ENCODE measurements at places on chromosomes 16 and 17. TPM values are rescaled to one million over a fixed set of nuclear protein-coding genes. Genes with fewer than 3 reads are reported as not detected.

The PDILT gene
- polyA plus RNA-seq, result not detected

The TPSB2 gene
- polyA plus RNA-seq, result not detected

The MPRIP gene
- 177 TPM for polyA plus RNA-seq

The ANKRD40CL gene
- 0.23 TPM for polyA plus RNA-seq

The SLC2A4 gene
- polyA plus RNA-seq, result 2.7 TPM

The KRTAP1-5 gene
- polyA plus RNA-seq, result not detected

The SYNGR3 gene
- 1.9 TPM for polyA plus RNA-seq

The STH gene
- polyA plus RNA-seq, result not detected

The ZG16 gene
- polyA plus RNA-seq, result 0.09 TPM

The CCL4 gene
- polyA plus RNA-seq, result 3.9 TPM

The SALL1 gene
- 124 TPM for polyA plus RNA-seq

Measured in renal cortex interstitium (tissue), 15 donors.